ENCODE measurements at places on chromosomes 4 and X.

DNA sequence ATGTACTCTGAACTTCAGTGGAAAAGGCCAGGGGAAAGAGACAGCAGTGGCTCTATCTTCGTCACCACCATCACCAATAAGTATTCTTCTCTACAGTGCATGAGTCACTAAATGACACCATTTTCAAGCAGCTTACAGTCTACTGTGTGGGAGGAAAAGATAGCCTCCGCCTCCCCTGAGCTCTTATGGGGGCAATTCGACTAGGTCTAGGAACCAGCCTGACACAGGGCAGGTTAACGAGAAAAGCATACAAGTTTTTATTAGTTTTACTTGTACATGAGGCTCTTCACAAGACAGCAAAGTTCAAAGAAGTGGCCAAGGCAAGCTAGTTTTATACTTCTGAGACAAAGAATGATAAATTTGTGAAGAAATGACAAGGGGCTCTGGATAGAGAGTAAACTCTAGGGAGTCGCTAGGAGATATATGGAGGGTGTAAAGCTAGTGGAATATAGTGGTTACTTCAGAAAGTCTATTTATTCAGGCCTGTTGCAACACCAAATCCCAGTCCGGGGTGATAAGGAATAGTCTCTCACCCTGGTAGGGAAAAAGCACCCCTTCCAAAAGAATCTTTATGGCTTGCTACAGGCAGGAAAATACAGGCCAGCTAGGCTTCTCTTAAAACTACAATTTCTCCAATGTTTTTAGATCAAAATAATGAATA, 49.7 kb downstream of the SCD5 start:
- DNase-seq = no peak

DNA sequence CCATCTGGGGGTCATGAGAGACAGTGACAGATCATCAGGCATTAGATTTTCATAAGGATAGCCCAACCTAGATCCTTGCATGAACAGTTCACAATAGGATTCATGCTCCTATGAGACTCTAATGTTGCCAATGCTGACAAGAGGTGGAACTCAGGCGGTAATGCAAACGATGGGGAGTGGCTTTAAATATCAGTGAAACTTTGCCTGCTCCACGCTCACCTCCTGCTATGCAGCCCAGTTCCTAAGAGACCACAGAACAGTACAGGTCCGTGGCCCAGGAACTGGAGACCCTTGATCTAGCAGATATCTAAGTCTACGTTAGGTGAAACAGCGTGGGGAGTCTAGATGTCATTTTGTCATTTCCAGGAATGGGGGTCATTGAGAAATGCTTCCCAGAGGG, 165.7 kb downstream of the OR13H1 start:
- DNase-seq = no peak

GRCh38 chr4:39664828-39665731, 26.4 kb upstream of the SMIM14 start:
- peak; percentile 9 for DNase-seq

- no peak for DNase-seq
These were observed 77.3 kb downstream of the AFF2 start for GRCh38 chrX:148577741-148578140.

DNA sequence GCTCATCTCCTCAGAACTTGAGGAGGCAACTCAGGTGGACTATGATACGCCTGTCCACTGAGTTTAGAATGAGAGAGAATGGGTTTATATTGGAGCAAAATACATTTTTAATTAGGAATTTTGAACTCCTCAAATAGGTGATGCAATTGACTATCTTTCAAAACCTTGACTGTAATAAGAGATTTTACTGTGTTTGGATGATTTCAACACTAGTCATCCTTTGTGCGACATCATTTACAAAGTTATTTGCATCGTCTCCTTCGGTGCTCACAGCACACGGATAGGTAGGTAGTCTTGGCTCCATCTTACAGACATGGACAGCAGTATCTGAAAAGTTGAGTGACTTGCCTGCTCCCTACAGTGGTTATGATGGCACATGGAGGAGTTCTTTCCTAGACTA, 67.0 kb downstream of the AASDH start:
- DNase-seq = no peak

GRCh38 chr4:4344915-4345527, 41.9 kb upstream of the NSG1 start:
- no peak for DNase-seq

DNA sequence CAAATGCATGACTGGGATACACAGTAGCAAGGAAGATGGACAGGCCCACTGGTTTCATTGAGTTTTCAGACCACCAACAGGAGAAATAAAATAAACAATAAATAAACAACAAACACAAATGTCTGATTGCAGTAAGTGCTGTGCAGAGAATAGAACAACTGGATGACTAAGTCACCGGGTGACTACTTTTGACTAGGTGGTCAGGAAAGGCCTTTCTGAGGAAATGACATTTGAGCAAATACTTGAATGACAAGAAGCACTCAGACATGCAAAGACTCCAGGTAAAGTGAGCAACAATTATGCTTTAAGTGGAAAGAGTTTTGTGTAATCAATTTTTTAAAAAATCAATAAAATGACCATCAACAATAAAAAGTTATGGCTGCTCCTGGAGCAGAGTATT, 137.7 kb downstream of the BTC start:
- no peak for DNase-seq

DNA sequence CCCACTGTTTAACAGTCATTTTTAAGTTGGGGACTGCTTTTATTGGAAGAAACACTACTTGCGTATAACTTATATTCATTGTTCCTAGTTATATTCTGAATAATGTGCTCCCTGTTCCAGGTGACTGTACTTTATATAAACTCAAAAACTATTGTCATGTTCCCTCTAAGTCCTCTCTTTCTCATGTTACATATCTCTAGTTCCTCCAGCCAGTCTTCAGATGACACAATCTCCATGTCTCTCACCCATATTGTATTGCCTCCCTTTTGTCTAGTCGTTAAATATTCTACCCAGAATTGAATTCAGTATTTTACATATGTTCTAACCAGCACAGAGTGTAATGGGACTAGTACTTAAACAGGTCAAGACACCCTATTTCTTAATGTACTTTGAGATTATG, 5.3 kb downstream of the VAMP7 start:
- DNase-seq = no peak

- DNase-seq = no peak
These were observed 79.8 kb downstream of the HCCS start for GRCh38 chrX:11190745-11191510.

GRCh38 chrX:71378732-71379131, 12.6 kb downstream of the TAF1 start:
- DNase-seq = no peak

GRCh38 chrX:136967966-136968365, 65.8 kb downstream of the GPR101 start:
- no peak for DNase-seq

DNA sequence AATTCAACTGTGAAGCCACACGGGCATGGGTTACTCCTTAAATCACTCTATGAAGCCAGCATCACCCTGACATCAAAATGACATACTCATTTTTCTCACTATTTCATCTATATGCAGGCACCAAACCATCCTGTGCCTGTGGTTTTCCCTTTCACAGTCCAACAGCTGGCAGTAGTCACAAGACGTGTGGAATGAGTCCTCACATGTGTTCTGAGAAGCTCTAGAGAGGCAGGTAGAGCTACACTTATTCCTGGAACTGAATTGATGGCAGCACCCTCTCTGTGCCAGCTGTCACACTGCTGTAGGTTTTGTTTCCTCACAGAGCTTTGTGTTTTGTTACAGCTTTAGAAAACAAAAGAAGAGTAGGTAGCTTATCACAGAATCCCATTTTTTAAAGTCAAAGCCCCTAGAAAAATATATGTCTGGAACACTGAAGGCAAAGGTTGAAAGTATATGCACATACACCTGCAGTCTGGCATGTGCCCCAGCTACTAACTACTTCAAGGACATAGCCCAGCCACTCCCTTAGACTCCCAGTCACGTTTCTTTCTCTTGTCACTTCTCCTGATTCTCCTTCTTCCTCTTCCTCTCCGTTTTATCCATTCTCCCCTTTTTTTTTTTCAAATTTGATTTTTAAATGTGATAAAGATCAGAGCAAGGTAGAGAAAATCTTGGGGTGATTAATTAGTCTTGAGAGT, 107.1 kb downstream of the ANXA10 start:
- DNase-seq = no peak

All from non-pigmented ciliary epithelial cell (primary cell).